Kidney (tissue), 22 donors: ENCODE measurements at places on chromosomes 7 and 10. TPM values are rescaled to one million over a fixed set of nuclear protein-coding genes. Genes with fewer than 3 reads are reported as not detected.

NPC1L1 gene
- 2.4 TPM for polyA plus RNA-seq

CPED1 gene
- 2.9 TPM for polyA plus RNA-seq

DNA sequence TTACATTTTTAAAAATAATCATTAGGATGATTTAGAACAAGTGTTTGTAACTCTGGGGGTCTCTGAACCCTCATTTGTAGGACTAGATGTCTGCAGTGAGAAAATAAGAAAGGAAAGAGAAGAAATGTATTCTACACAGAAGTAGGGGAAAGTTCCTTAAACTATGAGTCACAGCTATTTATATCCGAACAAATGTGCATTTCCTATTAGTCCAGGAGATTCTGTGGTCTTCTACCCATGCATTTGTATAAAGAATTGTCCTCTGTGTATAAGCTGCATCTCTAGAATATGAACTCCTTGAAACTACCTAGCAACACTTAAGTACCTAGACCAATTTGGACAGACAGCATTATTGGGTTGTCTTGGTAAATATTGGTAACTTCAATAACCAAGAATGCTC, 15.9 kb upstream of the CD36 start:
- DNase-seq = no peak
- no peaks in the 10 kb centered on the region for H3K36me3 ChIP-seq

DNA sequence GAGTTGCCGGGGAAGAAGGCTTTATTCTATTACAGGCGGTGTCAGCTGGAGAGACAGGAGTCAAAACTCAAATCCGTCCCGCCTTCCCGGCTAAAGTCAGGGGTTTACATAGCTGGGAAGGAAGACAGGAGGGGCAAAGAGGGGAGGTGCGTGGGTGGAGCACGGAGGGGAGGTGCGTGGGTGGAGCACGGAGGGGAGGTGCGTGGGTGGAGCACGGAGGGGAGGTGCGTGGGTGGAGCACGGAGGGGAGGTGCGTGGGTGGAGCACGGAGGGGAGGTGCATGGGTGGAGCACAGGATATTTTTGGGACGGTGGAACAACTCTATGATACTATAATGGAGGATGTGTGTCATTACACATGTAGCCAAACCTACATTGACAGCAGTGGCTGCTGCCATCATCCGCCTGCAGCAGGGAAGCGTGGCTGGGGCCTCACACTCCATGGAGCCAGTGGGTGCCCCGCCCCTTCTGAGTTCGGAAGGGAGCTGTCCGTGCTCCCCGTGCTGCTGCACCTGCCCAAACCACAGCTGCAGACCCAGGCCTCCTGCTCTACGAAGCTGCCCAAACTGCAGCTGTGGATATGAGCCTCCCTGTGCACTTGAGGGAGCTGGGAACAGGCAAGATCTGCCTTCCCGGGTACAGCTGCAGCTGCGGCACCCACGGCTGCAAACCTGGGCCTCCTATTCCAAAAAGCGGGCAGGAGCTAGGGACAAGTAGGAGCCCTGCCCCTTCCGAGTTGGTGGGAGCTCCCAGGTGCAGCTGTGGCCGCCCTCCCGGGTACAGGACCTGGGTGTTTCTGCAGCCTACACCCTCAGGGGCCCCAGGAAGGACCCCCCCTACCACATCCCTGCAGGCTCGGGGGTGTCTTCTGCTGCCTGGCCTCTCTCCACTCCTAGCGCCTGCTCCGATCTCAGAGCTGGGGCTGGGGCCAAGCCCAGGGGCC, 119.4 kb downstream of the DYNC2I1 start:
- H3K4me1 ChIP-seq = peaks cover 2% of the 10 kb centered on the region
- no peak overlapping the region for H3K4me3 ChIP-seq
- H3K27me3 ChIP-seq = no peaks in the 10 kb centered on the region
- no peak overlapping the region for H3K27ac ChIP-seq
- no peaks in the 10 kb centered on the region for H3K36me3 ChIP-seq

GRCh38 chr10:57798830-57799229, 468.9 kb downstream of the IPMK start:
- H3K27ac ChIP-seq = no peak overlapping the region
- DNase-seq = no peak
- no peaks in the 10 kb centered on the region for H3K27me3 ChIP-seq
- H3K4me3 ChIP-seq = no peak overlapping the region

- no peaks in the 10 kb centered on the region for H3K36me3 ChIP-seq
- DNase-seq = no peak
Observed at GRCh38 chr10:26612151-26612915, 85.2 kb upstream of the PDSS1 start.

- peaks cover 18% of the 10 kb centered on the region for H3K36me3 ChIP-seq
- no peak overlapping the region for H3K4me3 ChIP-seq
- DNase-seq = no peak
- H3K4me1 ChIP-seq = no peaks in the 10 kb centered on the region
- no peak overlapping the region for H3K27ac ChIP-seq
- H3K27me3 ChIP-seq = no peaks in the 10 kb centered on the region
Observed at GRCh38 chr10:86918022-86918471, 39.4 kb downstream of the MMRN2 start.
